ENCODE measurements at places on chromosomes 2 and 18. TPM values are rescaled to one million over a fixed set of nuclear protein-coding genes. Genes with fewer than 3 reads are reported as not detected.

The RAD51AP2 gene
- not detected for total RNA-seq

The RAPH1 gene
- 40.2 TPM for total RNA-seq

The AQP4 gene
- not detected for total RNA-seq

The REEP1 gene
- total RNA-seq = 17.7 TPM

The SERPINB10 gene
- total RNA-seq = not detected

The ADCYAP1 gene
- not detected for total RNA-seq

The TUBA4B gene
- total RNA-seq = not detected

The RBM45 gene
- 20.9 TPM for total RNA-seq

The KCNF1 gene
- total RNA-seq = 3.4 TPM

The PRSS56 gene
- total RNA-seq = not detected

The STPG4 gene
- total RNA-seq = 0.17 TPM

The PLB1 gene
- total RNA-seq = 0.43 TPM

The SP9 gene
- not detected for total RNA-seq

The PLCL1 gene
- 0.11 TPM for total RNA-seq

The ZC3H8 gene
- 7.7 TPM for total RNA-seq

The SNORC gene
- total RNA-seq = 0.34 TPM

The MYL1 gene
- not detected for total RNA-seq

The CRACDL gene
- total RNA-seq = 0.54 TPM

The SCG2 gene
- under 0.01 TPM for total RNA-seq

The C1QL2 gene
- total RNA-seq = not detected

The MAP3K2 gene
- total RNA-seq = 24.8 TPM

The RND3 gene
- 14.9 TPM for total RNA-seq

The GAL3ST2 gene
- not detected for total RNA-seq

The KCNJ13 gene
- total RNA-seq = not detected

The ING5 gene
- total RNA-seq = 19.2 TPM

The OSBPL6 gene
- total RNA-seq = 1.1 TPM

The NT5C1B gene
- total RNA-seq = not detected

The GNLY gene
- total RNA-seq = not detected

The KYNU gene
- not detected for total RNA-seq

The OSR1 gene
- 1.5 TPM for total RNA-seq

The PROC gene
- total RNA-seq = 0.11 TPM

The GATA6 gene
- 0.17 TPM for total RNA-seq

The IL1RN gene
- total RNA-seq = not detected

The NYAP2 gene
- not detected for total RNA-seq

The TBR1 gene
- under 0.01 TPM for total RNA-seq

The ECEL1 gene
- total RNA-seq = not detected

The DNAH7 gene
- total RNA-seq = under 0.01 TPM

The SCN3A gene
- 0.69 TPM for total RNA-seq

The CDH7 gene
- total RNA-seq = not detected

The SCN2A gene
- under 0.01 TPM for total RNA-seq

The ITM2C gene
- 37.5 TPM for total RNA-seq

The CCT7 gene
- 307 TPM for total RNA-seq

The PMAIP1 gene
- 10.5 TPM for total RNA-seq

The MBD2 gene
- total RNA-seq = 27.2 TPM

The PRKAG3 gene
- total RNA-seq = not detected

The DSC2 gene
- total RNA-seq = 0.09 TPM

The LBX2 gene
- 0.09 TPM for total RNA-seq

The TMEFF2 gene
- not detected for total RNA-seq

The CTAGE1 gene
- total RNA-seq = not detected

The DSG1 gene
- not detected for total RNA-seq

The MFSD2B gene
- under 0.01 TPM for total RNA-seq

The MYO7B gene
- 0.11 TPM for total RNA-seq
